ENCODE measurements at places on chromosomes 13 and 19.

GRCh38 chr13:109998684-109999533 is 212.5 kb upstream of the IRS2 start:
- no peak for DNase-seq

DNA sequence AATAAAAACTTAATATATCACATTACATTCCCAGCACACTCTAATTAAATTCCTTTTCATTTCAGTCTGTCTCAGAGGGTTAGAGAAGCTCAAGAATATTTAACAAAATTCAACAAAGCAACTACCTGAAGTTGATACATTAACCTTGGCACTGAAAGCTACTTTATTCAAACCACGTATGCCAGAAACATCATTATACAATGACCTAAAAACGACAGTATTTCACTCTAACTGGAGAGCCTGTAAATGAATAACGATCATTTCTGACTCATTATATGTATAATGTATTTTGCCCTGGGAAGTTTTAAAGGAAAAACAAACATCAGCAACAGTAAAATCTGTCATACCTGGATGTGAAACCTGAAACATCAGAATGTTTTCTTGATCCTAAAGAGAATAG is 270.1 kb downstream of the SLITRK5 start:
- no peak for DNase-seq

- no peak for DNase-seq
Measured at GRCh38 chr13:95258619-95259194, 42.5 kb downstream of the ABCC4 start.

DNA sequence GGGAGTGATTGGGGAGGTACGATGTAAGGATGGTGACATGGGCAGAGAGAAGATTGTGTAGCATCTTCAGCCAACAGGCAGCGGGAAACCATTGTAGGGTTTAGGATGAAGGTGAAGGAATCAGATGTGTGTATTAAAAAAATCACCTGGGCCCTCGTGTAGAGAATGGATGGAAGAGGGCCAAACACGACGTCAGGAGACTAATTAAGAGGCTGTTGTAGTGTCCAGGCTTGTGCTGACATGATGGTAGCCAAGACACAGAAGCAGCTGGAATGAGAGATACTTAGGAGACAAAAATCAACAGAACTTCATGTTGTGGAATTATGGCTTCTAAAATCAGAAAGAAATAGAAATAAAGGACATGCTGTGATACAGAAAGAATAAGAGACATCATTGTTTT is 41.2 kb upstream of the ARGLU1 start:
- DNase-seq = no peak

- DNase-seq = no peak
Measured at GRCh38 chr13:65330287-65330686, 1899.8 kb downstream of the PCDH9 start.

DNA sequence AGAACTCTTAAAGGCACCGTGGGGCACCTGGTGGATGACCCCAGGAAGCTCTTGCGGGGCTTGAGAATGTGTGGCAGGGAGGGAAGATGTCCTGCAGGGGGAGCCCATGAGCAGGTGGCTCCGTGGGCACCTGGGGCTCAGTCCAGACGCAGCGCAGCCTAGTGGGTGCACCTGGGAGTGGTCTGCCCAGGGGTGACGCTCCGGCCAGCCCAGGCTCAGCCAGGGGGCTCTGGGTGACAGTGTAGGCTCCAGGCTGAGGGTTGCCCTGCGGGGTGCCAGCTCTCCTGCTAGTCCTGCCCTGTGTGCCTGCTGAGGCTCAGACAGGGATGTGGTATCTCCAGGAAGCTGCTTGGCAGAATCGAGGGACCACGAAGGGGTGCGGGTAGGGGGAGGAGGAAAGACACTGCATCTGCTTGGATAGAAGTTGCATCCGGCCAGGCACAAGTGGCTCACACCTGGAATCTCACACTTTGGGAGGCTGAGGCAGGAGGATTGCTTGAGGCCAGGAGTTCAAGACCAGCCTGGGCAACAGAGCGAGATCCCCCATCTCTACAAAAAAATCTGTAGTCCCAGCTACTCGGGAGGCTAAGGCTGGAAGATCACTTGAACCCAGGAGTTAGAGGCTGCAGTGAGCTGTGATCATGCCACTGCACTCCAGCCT is 15.0 kb upstream of the PGLS start:
- DNase-seq = peak; percentile 94

- DNase-seq = peak; percentile 37
Measured at GRCh38 chr19:48964205-48965039, 687 bp upstream of the FTL start.

DNA sequence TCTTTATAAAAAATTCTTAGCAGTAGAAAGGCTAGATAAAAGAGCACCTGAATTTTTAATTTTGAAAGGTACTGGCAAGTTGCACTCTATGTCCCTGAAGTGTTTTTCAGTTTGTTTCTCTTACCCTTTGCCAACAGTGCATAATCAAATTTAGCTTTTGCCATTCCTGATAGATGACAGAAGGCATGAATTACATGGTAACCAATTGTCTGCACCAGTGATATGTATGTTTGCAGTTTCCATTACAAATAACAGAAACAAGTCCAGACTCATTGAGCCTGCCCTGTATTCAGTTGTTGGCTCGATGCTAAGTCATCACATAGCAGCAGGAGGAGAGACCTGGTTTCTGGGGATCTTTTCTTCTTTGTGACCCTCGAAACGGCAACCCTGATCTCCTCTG is 309.8 kb downstream of the DNAJC15 start:
- DNase-seq = no peak

GRCh38 chr19:30497034-30497433 is 124.8 kb downstream of the ZNF536 start:
- peak; percentile 47 for DNase-seq

- DNase-seq = no peak
Measured at GRCh38 chr13:28340272-28340793, 154.6 kb downstream of the FLT1 start.

GRCh38 chr13:36717966-36718545 is 44.2 kb downstream of the SERTM1 start:
- no peak for DNase-seq

DNA sequence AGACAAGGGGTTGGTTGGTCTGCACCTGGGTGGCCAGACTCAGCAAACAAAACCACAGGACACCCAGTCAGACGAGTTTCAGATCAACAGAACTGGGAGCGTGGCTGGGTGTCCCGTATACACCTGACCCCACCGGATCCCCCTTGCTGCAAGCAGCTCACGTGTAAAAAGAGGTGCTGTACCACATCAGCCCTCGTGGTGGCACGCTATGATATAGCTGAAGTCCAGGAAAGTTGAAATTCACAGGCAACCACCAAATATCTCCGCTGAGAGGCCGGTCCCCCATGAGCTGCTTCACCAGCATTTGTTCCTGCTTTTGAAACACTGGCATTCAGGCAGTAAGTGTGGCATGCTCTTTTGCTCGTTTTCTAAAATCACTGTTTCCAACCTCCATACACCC is 92.3 kb downstream of the TUBA3C start:
- DNase-seq = no peak

DNA sequence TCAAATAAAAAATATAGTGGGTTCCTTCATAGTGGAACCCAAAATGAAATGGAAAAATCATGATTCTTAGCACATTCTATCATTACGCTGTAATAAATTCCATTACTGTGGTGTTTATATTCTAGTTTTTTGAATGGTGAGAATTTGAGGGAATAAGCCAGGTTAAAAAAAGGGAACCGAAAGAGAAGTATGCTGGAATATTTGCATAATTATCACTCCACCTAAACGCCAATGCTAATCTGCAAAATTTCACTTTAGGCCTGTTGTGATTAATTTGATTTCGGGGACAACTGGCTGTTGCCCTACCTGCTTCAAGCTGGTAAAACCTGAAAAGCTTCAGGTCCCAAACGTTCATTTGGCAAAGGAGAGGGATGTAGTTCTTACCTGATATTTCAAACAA is 32.1 kb upstream of the SCEL start:
- DNase-seq = no peak

DNA sequence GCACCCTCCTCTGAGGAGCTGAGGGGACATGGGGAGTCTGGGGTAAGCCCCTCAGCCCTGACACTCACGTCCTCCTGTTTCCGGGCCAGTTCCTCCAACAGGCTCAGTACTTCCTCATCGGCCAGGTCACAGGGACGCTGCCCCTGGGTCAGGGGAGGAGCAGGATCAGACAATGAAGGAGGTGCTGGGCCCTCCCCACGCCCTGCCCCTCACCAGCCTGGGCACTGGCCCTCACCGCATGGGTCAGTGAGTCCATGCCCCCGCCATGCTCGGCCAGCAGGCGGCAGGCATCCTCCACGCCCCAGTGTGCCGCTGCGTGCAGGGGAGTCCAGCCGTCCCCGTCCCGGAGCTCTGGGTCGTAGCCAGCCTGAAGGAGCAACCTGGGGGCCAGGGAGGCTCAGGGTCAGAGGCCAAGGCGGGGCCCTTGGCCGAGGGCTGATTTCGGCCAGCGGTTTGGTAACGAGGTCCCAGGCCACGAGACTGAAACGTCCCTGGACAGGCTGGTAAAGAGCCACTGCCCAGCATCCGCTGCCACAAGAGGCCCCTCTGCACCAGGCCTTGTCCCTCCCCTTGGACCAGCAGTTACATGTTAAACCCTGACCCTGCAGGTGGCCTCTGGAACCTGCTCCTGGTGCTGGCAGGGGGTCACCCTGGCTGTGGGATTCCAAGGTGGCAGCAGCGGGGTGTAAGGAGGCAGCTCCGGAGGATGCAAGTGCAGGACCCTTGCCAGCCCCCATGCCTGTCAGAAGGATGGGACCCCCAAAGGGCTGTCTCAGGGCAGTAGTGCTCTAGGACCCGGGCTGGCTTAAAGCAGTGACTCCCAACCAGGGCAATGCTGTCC is 18.5 kb downstream of the PPP1R12C start:
- no peak for DNase-seq
